GM13976 (cell line): ENCODE measurements at places on chromosomes 12 and 14.

GRCh38 chr14:21768116-21768874 is 94.7 kb upstream of the OR4E1 start:
- no peak for DNase-seq

GRCh38 chr14:26596543-26597061 is 1.2 kb downstream of the NOVA1 start:
- DNase-seq, result no peak

- DNase-seq, result no peak
These were observed 12.5 kb upstream of the CRADD start for GRCh38 chr12:93664573-93665138.

- DNase-seq, result no peak
These were observed 37.9 kb downstream of the AKAP6 start for GRCh38 chr14:32366986-32367385.

GRCh38 chr12:99332936-99333591 is 314.5 kb upstream of the GARIN6 start:
- DNase-seq, result no peak

GRCh38 chr12:80901661-80902060 is 36.1 kb downstream of the LIN7A start:
- DNase-seq, result no peak
